ENCODE measurements at places on chromosomes 5 and 9.

GRCh38 chr5:42745426-42745825, 11.2 kb upstream of the CCDC152 start:
- no peak for DNase-seq

DNA sequence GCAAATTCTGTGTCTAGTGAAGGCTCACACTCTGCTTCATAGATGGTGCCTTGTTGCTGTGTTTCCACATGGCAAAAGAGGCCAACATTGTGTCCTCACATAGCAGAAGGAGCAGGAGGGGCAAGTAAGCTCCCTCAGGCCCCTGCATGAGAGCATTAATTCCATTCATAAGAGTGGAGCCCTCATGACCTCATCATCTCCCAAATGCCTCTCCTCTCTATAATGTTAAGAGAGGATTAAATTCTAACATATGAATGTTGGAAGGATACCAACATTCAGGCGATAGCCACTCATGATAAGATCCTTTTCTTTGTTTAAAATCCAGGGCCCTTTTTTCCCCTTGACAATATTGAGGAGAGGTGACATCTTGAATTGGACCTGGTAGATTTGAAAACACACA, 35.2 kb upstream of the PAM start:
- DNase-seq = no peak

DNA sequence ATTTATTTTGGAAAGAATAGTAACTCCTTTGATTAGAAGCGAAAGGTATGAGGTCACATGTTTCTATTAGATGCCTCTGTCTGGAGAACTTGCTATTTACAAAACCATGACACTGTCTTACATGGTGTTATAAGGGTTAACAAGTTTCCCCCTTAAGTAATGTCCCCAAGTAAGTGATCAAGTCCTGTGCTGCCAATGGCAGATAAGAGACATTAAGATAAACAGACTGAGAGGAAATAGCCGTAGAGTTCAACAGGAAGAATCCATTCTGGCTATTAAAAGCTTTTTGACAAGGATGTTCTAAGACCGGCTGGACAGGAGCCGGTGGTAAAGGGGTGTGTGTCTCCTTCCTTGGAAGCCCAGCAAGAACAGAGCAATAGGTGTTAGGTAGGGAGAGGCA, 257.5 kb downstream of the GADD45G start:
- no peak for DNase-seq

DNA sequence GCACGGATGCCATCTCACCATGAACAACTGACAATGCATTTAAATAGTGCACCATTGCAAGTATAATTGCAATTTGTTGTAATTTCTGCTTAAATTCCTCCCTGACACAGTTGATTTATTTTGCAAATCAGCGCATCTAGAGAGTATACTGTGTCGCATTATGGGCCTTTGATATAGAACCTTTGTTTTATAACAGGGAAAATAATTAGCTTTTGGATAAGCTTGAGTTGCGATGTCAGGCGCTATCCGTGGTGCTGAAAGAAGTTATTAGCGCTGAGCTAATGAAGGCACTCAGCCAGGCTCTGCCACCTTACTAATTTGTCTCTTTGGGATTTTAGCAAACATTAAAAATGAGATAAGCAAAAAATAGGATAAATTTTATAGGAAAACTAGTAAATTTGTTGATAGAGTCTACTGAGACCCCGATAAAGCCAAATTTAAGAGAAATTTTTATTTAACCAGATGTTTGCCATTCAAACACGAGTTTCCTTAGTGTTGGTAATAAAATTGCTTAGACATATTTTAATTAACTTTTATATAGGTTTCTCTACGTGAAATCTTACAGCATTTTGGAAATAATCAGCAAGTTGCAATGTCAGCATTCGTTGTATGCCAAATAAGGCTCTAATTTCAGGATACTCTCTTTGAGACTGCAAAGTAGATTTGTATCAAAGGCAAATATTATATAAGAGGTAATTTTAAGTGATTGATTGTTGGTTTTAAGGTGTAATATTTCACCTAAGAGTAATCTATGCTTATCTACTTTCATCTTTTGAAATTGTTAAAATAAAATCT, 355.5 kb downstream of the TLR4 start:
- no peak for DNase-seq

- no peak for DNase-seq
Measured at GRCh38 chr9:87786423-87786822, 60.5 kb downstream of the CTSL start.

DNA sequence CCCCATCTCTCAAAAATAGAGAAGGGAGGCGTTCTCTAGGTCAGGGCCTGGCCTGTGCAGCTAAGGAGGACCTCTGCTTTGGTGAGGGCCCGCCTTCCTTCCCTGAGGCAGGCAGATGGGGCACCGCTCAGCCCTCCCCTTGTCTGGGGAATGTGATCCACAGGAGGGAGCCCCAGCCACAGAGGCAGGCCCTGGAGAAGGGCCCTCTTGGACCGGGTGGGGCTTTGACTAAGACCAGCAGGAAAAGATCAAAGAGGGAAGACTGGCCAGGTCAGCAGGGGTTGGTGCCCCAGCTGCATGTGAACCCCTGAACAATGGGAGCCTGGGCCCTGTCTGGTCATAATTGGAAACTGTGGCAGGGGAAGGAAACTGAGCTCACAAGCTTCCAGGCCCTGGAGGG, 21.9 kb downstream of the PTPA start:
- DNase-seq = no peak

- no peak for DNase-seq
Measured at GRCh38 chr9:126389992-126390391, 63.4 kb downstream of the MVB12B start.

- DNase-seq = no peak
Measured at GRCh38 chr5:123157791-123158581, 68.9 kb downstream of the PRDM6 start.

GRCh38 chr5:113031557-113031956, 55.0 kb downstream of the DCP2 start:
- DNase-seq = no peak

- DNase-seq = no peak
Measured at GRCh38 chr5:140227046-140227445, 52.1 kb downstream of the CYSTM1 start.

- DNase-seq = no peak
Measured at GRCh38 chr9:128065907-128066712, 1.0 kb downstream of the NAIF1 start.

GRCh38 chr5:141711687-141712086, 29.7 kb upstream of the ARAP3 start:
- no peak for DNase-seq

All from CD4-positive, alpha-beta T cell treated with Interleukin-4 for 4 hours (primary cell).